AG10803 (cell line): ENCODE measurements at places on chromosomes 7 and 10.

GRCh38 chr7:139600306-139600705 lies 76.8 kb downstream of the CLEC2L start:
- no peak for DNase-seq

DNA sequence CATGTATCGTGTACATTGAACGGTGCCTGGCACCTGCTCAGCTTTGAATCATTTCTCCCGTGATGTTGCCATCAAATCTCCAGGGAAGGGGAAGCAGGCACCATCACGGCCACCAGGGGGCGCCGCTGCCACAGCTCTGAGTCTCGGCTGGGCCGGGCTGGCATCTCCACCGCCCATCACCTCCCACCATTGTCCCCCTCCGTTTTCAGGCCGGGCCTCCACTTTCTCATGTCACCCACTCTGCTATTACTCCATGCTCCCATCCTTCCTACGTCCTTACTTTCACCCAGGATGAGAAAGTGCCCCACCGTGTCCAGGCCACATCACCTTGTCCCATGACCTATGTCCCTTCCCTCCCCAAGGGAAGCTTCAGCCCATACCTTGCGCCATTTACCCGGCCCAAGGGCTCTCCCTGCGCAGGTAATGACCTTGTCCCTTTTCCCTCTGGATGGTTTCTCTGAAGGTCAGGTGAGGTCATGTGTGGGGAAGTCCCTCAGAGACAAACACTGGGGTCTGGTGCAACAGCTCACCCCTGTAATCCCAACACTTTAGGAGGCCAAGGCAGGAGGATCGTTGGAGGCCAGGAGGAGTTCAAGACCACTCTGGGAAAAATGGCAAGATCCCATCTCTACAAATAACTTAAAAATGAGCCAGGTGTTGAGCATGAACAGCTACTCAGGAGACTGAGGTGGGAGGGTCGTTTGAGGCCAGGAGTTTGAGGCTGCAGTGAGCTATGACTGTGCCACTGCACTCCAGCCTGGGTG lies 31.8 kb upstream of the OCM2 start:
- peak; percentile 47 for DNase-seq

GRCh38 chr7:157634401-157635147 lies 297.8 kb downstream of the DNAJB6 start:
- DNase-seq: no peak

DNA sequence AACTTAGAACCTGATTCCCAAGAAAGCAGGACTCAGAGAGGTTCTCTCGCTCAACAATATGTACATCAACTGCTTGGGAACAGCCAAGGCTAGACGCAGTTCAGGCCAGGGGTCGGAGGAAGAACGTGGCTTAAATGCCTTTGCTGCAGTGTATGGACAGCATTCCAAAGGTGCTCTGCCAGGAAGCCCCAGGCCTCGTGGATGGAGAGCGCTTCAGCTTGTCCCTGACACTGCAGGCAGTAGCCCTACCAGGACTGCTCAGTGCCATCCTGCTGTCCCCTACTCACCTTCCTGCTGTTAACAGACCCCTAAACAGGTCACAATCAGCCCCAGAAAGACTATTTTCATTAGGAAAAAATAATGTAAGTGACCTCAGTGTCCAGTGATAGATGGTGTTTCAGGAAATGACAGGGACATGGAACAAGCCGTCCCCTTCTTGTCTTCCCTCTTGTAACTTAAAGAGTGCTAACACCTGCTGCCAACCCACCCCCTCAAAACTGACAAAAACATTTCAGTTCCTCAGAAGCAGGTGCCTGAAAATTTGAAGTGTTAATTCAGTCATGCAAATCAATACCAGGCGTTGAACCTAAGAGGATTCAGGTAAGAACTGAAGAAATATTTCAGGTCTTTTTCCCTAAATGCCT lies 16.5 kb downstream of the CREB3L2 start:
- DNase-seq: no peak

GRCh38 chr10:76398043-76398710 lies 966.8 kb downstream of the LRMDA start:
- DNase-seq: peak; percentile 23

- no peak for DNase-seq
These were observed 6.4 kb downstream of the CDHR1 start for GRCh38 chr10:84200537-84201243.
